ENCODE measurements at places on chromosomes 3 and 15.
A peak's percentile ranks its signal among the peaks of the same experiment; 100 is the strongest.

DNA sequence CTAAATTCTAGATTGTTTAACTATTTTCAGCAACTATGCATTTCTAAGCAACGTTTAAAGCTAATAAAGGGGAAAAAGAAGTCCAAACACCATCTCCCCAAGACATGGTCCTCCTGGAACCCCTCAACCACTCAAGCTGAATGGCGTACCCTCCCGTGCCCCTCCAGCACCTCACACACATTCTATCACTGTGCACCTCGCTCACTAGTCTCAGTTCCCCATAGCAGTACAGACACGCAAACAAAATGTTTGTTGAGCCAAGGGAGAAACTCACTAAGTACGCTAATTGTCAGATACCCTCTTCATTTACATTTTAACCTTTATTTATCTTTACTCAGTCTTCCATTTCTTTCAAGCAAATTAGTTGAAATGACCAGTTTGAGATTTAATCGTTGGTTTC lies 48.8 kb downstream of the ACAP2 start:
- H3K4me1 ChIP-seq = peaks cover 32% of the 10 kb centered on the region
- no peaks in the 10 kb centered on the region for H3K36me3 ChIP-seq
- H3K4me3 ChIP-seq = no peak overlapping the region

- peak overlapping the region; percentile 55 for H3K4me3 ChIP-seq
- H3K4me1 ChIP-seq = peaks cover 51% of the 10 kb centered on the region
- no peaks in the 10 kb centered on the region for H3K27me3 ChIP-seq
- H3K36me3 ChIP-seq = no peaks in the 10 kb centered on the region
- H3K27ac ChIP-seq = no peak overlapping the region
Observed at GRCh38 chr3:38641461-38642110, 7.9 kb downstream of the SCN5A start.

GRCh38 chr3:152097770-152098169 lies 171.0 kb upstream of the MBNL1 start:
- H3K36me3 ChIP-seq = no peaks in the 10 kb centered on the region
- DNase-seq = no peak
- peaks cover 3% of the 10 kb centered on the region for H3K4me1 ChIP-seq

GRCh38 chr3:38271553-38271952 lies 5.9 kb downstream of the SLC22A13 start:
- peaks cover 14% of the 10 kb centered on the region for H3K4me1 ChIP-seq
- no peaks in the 10 kb centered on the region for H3K27me3 ChIP-seq
- no peak for DNase-seq
- H3K4me3 ChIP-seq = no peak overlapping the region

GRCh38 chr3:50658416-50658815 lies 16.3 kb upstream of the DOCK3 start:
- no peak overlapping the region for H3K4me3 ChIP-seq
- DNase-seq = no peak
- peaks cover 3% of the 10 kb centered on the region for H3K27me3 ChIP-seq
- no peaks in the 10 kb centered on the region for H3K4me1 ChIP-seq
- H3K27ac ChIP-seq = no peak overlapping the region

DNA sequence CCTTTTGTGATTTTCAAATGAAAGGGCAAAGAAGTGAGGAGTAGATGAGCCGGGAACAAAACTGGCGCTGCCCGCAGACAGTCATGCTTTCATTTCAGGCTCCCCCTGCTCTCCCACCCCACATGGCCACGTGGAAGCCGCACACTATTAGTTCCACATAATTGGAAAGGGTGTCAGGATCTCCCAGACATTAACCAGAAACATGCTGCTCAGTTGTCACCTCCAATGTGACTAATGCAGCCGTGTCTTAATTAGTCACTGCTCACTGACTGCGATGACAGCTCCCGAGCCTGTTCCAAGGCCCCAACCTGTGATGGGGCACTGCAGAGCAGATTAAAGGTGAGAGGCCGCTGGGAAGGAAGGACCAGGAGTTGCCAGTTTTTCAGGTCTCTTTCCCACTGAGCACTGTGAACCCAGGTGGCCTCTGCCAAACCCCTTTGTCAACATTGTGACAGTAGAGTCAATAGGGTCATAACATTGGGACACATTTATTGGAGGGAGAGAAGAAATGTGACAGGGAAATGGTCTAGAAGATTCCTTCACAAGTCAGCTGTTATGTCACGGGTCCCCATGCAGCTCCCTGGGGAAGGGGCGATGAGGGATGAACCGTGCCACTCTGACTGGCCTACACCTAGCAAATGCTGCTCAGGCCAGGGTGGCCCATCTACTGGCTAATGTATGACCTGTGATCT lies 38.6 kb upstream of the SFMBT1 start:
- H3K27ac ChIP-seq = no peak overlapping the region
- peak; percentile 3 for DNase-seq

DNA sequence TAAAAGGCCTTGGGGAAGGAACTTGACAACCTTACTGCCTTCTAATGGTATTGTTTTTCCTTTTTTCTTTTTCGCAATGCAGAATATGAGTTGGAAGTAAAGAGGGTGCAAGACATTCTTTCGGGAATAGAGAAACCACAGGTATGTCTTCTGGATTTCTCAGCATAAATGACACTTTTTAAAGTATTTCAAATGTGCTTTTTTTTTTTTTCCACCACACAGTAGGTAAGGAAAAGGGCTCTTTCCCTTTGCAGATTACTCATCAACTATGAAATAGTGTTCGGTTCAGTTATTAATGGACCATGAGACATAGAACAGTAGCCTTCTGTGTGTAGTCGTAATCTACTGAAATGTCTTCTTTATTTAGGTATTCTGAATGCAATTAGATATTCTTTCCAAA lies 162.4 kb downstream of the GHSR start:
- H3K27ac ChIP-seq = no peak overlapping the region
- H3K4me1 ChIP-seq = peaks cover 12% of the 10 kb centered on the region
- peaks cover 8% of the 10 kb centered on the region for H3K36me3 ChIP-seq
- DNase-seq = no peak
- no peaks in the 10 kb centered on the region for H3K27me3 ChIP-seq

DNA sequence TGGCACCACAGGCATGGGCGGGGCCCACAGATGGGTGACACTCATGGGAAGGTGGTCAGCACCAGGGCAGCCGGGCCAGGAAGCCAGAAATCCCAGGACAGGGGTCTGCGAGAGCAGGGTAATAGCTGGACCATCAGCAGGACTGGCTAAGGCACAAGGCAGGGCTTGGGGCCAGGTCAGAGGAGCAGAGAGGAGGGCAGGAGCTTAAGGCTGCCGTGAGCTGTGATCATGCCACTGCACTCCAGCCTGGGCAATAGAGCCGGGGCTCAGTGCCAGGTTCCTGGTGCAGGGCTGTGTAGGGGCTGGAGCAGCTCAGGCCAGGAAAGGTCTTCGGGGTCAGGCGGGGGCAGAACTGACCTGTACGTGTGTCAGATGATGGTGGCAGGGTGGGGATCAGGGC lies 64.2 kb upstream of the LINGO1 start:
- H3K27me3 ChIP-seq = no peaks in the 10 kb centered on the region
- H3K4me3 ChIP-seq = no peak overlapping the region
- no peaks in the 10 kb centered on the region for H3K36me3 ChIP-seq
- H3K27ac ChIP-seq = no peak overlapping the region
- H3K4me1 ChIP-seq = peaks cover 7% of the 10 kb centered on the region

DNA sequence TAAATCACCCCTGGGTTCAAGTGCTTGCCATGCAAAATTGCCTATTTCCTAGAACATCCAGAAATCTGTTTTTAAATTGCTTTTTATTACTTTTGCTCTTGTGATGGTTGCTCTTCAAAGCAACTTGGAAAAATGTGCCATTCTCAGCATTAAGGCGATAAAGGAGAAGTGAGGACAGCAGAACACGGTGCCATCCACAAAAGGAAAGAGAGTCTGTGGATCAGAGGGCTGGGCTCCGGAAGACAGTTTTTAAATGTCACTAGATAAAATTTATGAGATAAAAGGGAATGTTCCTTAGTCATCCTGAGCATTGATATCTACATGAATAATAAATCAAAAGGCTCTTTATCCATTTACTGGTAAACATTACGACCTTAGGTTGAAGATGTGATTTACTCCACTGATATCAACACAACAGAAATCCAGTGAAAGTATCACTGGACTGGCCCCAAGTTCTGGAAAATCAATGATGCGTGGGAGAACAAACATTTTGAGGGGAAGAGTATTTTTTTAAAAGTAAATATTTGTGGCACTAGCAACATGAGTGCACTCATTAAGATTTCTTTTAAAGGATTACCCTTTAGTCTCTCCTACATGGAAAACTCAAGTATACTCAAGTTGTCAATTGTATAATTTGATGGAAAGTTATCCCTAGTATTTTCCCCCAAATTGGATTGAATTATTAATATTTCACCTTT lies 554.7 kb downstream of the FHIT start:
- H3K4me1 ChIP-seq = peaks cover 31% of the 10 kb centered on the region
- H3K27me3 ChIP-seq = peaks cover 3% of the 10 kb centered on the region
- no peak for DNase-seq

- peak overlapping the region; percentile 97 for H3K4me3 ChIP-seq
- 0 out of 2 replicates have a peak overlapping the region, but pooled peaks have one; percentile 68 for H3K27ac ChIP-seq
- DNase-seq = no peak
- peaks cover 36% of the 10 kb centered on the region for H3K36me3 ChIP-seq
Observed at GRCh38 chr15:63042877-63043334, 359 bp downstream of the TPM1 start.

GRCh38 chr15:49265911-49266310 lies 95.9 kb downstream of the GALK2 start:
- no peak for DNase-seq
- H3K4me3 ChIP-seq = no peak overlapping the region
- peaks cover 24% of the 10 kb centered on the region for H3K36me3 ChIP-seq
- no peaks in the 10 kb centered on the region for H3K27me3 ChIP-seq

DNA sequence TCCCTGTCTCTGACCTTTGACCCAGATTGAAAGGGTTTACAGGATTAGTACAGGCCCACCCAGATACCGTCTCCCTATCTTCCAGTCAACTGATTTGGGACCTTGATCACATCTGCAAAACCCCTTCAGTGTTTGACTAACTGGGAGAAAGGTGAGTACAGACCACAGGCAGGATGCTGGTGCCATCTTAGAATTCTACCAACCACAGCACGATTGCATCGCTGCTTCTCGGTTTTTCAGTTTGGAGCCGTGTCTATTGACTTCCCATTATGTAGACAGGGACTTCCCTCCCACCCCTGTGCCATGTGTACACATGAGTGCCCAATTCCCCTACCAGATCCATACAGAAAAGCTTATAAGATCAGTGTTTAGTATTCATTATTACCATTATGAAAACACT lies 6.6 kb upstream of the KLF13 start:
- H3K4me3 ChIP-seq = no peak overlapping the region
- H3K27me3 ChIP-seq = peaks cover 14% of the 10 kb centered on the region
- H3K27ac ChIP-seq = no peak overlapping the region
- DNase-seq = no peak
- H3K36me3 ChIP-seq = peaks cover 6% of the 10 kb centered on the region

GRCh38 chr3:161559177-161559998 lies 62.8 kb downstream of the OTOL1 start:
- H3K4me1 ChIP-seq = peaks cover 16% of the 10 kb centered on the region
- no peaks in the 10 kb centered on the region for H3K36me3 ChIP-seq
- H3K27me3 ChIP-seq = no peaks in the 10 kb centered on the region
- DNase-seq = peak; percentile 23
- no peak overlapping the region for H3K27ac ChIP-seq
- H3K4me3 ChIP-seq = no peak overlapping the region

- no peak for DNase-seq
- no peak overlapping the region for H3K4me3 ChIP-seq
- peaks cover 5% of the 10 kb centered on the region for H3K36me3 ChIP-seq
- peaks cover 15% of the 10 kb centered on the region for H3K4me1 ChIP-seq
Observed at GRCh38 chr15:92846741-92847140, 53.4 kb upstream of the CHD2 start.

GRCh38 chr15:94403331-94403730 lies 172.0 kb downstream of the MCTP2 start:
- no peaks in the 10 kb centered on the region for H3K36me3 ChIP-seq
- no peaks in the 10 kb centered on the region for H3K27me3 ChIP-seq
- peaks cover 34% of the 10 kb centered on the region for H3K4me1 ChIP-seq
- no peak overlapping the region for H3K27ac ChIP-seq
- no peak for DNase-seq

GRCh38 chr3:129357616-129358015 lies 70.8 kb downstream of the EFCAB12 start:
- no peak overlapping the region for H3K27ac ChIP-seq
- H3K4me1 ChIP-seq = 0 out of 2 replicates have a peak, but pooled peaks cover 4% of the 10 kb centered on the region
- H3K27me3 ChIP-seq = no peaks in the 10 kb centered on the region
- no peaks in the 10 kb centered on the region for H3K36me3 ChIP-seq
- no peak overlapping the region for H3K4me3 ChIP-seq
- no peak for DNase-seq

DNA sequence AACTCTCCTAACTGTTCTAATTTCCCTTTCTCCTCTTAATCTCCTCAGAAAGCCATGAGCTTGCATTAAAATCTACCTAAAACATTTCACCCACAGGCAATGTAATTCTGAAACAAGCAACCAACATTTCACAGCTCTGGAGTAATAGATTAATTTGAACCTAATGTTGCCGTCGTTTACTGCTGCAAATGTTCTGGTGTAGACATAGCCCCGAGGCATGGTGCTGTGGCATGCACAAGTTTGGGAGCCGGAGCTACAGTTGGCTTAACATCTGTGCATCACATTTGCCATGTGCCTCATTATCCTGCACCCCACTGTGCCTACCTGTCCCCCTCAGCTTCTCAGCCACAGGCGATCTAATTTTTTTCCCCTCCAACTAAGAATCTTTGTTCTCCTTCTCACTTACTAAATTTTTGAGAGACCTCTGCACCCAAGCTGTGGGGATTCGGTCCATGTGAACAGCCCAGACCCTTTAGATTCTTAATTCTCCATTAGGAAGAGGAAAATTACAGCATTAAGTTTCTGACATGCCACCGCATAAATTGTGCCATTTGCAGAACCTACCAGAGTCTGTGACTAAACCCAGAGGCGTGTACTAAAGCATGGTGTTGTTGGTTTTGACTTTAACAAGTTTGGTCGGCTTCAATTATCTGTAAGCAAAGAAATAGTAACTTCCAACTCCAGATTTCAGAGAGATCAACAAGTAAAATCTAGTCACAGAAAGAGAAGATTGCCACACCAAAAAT lies 419.2 kb downstream of the MECOM start:
- peak overlapping the region; percentile 77 for H3K27ac ChIP-seq
- H3K4me3 ChIP-seq = peak overlapping the region; percentile 47
- no peaks in the 10 kb centered on the region for H3K27me3 ChIP-seq

GRCh38 chr3:34533451-34533850 lies 735.0 kb downstream of the PDCD6IP start:
- no peaks in the 10 kb centered on the region for H3K36me3 ChIP-seq
- H3K4me3 ChIP-seq = no peak overlapping the region
- no peaks in the 10 kb centered on the region for H3K4me1 ChIP-seq
- no peaks in the 10 kb centered on the region for H3K27me3 ChIP-seq

- DNase-seq = no peak
- H3K4me1 ChIP-seq = peaks cover 26% of the 10 kb centered on the region
- no peak overlapping the region for H3K4me3 ChIP-seq
- peaks cover 10% of the 10 kb centered on the region for H3K36me3 ChIP-seq
Observed at GRCh38 chr15:40379853-40380252, 2.7 kb upstream of the KNSTRN start.

DNA sequence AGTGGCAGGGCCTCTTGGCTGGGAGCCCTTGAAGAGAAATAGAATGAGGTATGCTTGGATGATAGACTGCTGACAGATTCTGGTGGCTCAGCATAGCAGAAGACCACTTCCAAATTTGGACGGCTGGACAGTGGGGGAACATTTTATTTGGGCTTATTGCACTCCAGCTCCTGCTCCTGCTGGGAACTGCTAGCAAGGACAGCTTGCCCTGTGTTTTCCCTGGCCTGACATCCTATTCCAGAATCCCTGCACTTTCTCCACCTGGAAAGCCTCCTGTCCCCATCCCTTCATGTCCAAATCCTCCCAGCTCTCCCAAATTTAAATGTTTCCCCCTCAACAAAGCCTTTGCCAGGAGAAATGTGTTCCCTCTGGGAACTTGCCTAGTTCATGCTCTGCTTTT lies 9.8 kb upstream of the COLQ start:
- H3K27me3 ChIP-seq = no peaks in the 10 kb centered on the region
- peaks cover 9% of the 10 kb centered on the region for H3K4me1 ChIP-seq
- DNase-seq = no peak
- no peak overlapping the region for H3K4me3 ChIP-seq
